ENCODE measurements at places on chromosomes 4 and X. TPM values are rescaled to one million over a fixed set of nuclear protein-coding genes. Genes with fewer than 3 reads are reported as not detected.

- DNase-seq, result no peak
Observed at GRCh38 chr4:7275067-7275466, 82.7 kb downstream of the SORCS2 start.

- no peak for DNase-seq
Observed at GRCh38 chr4:7903791-7904516, 35.7 kb downstream of the AFAP1 start.

DNA sequence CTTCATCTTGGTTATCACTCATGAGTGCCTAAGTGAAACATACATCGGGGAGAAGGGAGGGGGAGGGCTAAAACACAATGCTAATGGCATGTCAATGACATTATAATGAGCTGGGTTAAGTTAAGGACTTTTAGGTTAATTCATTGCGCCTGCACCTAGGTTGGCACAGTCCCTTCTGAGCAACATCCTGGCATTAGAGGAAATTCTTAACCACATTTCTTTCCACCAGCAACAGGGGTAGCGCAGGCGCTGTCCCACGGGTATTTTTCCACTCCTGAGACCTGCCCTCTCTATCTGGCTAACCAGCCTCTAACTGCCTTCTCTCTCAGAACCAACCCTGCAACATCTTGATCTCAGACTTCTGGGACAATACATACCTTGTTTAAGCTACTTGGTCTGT, 39.0 kb upstream of the PROM1 start:
- DNase-seq, result no peak

The CXXC4 gene
- total RNA-seq, result 1.2 TPM

DNA sequence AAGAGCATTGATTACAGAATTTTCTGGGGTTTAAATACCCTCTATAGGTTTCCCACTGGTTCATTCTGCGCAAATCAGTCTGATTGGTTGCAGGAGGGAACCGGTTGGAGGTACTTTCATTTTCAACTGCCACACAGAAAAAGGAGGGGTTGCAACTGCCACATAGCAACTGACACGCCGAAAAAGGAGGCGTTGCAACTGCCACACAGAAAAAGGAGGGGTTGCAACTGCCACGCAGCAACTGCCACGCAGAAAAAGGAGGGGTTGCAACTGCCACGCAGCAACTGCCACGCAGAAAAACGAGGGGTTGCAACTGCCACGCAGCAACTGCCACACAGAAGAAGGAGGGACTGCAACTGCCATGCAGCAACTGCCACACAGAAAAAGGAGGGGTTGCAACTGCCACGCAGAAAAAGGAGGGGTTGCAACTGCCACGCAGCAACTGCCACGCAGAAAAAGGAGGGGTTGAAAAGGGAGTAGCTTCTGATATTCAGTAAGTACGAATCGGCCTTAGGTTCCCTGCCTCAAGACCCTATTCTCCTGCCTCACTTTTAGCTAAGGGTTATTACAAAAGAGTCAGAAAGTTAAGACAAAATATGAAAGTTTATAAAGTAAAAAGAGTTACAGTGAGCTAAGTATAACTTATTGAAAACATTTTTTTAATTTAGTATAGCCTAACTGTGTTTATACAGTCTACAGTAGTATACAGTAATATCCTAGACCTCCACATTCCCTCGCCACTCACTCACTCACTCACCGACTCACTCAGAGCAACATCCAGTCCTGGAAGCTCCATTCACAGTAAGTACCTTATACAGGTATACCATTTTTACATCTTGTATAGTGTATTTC, 431.8 kb downstream of the KCTD8 start:
- no peak for DNase-seq

- DNase-seq, result no peak
Observed at GRCh38 chrX:17656035-17656418, 81.3 kb upstream of the SCML1 start.

DNA sequence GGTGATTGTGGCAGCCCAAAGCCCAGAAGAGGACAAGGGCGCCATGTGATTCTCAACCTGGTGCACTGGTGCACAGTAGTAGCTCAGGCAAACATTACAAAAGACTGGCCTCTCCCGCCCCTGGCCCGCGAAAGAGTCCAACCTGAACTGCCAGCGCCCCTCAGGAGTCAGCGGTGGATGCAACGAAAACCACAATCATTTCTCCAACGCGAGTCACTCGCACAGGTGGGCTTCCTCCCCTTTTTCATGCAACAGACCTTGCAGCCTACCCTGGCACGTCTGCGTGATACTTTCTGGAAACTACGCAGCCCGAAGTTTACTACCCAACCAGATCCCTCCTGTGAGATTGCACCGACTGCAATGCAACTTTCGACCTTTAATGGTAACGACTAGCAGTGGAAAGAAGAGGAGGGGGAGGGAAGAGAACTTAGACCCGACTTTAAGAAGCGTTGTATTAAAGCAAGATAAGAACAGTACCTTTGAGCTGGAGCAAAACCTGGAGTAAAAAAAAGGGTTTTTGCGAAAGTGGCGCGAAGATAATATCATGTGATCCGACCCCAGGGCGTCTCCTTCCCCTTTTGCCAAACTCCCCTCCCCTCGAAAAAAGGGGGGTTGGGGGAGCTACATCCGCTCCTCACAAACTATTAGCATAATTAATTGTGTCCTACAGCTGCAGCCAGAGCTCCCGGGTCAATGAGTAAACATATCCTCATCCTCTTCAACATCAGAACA, 63.3 kb upstream of the CCDC160 start:
- DNase-seq, result no peak

DNA sequence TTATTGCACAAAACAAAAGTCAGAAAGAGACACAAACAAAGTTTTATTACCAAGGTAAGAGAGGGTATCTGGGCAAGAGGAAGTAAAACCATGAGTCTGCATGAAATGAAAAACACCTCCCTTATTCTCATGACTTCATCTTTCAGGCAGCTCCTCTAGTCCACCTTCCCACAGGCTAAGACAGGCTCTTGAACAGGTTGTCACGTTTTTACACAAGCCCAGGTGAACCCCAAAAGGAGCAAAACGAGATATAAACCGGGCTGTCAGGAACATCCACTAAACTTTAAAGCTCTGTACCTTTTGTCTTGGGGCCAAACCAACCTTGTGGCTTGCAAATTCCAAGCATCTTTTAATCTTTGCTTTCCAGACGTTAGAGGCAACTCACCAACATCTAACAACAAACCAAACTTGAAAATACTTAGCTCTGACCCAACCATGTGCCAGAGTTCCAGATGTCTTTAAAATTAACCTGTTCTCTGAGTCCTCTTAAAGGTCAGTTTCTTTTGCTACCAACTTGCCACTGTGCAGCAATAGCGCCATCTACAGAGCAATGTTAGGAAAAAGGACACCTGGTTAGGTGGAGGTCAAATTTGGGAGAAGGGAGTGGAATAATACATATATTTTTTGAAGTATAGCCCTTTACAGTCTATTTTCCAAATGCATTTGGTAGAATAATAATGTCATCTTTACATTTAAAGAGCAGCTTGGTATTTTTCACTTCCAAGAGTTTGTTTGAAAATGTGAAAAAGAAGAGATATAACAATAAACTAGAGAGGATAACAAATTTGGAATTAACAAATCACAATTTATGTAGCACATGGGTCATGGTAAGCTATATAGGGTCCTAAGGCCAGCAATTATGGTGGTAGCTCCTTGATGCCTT, 73.1 kb downstream of the QRFPR start:
- DNase-seq, result no peak

DNA sequence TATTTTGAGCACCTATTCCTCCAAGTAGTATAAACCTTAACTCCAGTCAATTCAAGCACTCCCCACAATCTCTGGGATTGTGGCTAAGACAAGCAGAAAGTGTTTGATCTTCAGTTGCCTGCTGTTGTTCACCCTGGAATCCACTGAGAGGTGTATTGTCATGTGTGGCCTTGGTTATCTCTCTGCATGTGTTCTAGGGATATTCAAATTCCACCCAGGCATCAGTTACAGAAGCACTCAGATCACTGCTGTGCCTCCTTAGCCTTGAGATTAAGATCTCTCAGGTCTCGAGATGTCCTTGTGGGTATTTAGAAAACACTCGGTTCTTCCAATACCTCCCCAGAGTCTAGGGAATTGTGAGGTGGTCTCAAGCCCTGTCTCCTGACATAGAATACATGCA, 213.3 kb downstream of the SMARCA1 start:
- no peak for DNase-seq

DNA sequence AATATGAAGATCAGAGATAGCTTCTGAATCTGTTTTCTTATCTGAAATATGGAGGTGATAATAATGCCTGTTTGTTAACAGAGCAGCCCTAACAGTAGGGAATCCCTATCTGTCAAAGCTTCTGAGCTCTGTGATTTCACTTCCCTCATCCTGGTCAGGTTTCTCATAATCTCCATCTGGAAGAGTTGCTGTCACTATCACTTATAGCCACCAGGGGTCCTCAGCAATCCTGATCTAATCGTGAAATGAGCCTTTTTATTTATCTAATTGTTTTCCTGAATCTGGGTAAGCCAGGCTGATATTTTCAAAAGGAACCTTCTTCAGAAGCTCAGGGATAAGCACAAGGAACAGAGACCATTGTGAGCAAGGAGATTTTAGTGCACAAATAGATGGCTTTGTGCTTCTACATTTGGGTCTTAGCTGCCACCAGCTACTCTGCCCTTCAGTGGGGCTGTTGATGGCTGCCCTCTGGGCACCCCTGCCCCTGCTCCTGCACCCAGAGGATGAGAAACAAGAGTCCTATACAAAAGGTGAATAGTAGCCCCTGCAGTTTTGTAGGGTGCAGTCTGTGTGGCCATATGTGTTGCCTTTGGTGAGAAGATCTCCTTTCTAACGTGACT, 196.4 kb upstream of the RADX start:
- DNase-seq, result no peak

DNA sequence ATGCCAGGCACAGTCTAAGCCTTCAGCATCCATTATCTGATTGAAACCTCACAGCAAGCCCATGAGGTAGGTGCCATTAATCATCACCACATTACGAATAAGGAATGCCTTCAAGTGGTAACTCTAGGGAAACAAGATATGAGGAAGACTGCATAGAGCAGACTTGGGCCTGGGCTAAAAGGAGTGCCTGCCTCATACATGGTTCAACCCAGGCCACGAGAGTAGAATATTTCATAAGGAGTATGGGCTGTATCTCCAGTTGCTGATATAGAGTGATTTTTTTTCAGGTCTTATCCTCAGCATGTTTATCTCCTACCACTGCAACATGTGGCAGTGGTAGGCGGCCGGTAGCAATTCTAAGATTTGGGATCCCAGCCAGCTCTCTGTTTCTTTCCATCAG, 51.7 kb downstream of the ATP11C start:
- DNase-seq, result no peak

DNA sequence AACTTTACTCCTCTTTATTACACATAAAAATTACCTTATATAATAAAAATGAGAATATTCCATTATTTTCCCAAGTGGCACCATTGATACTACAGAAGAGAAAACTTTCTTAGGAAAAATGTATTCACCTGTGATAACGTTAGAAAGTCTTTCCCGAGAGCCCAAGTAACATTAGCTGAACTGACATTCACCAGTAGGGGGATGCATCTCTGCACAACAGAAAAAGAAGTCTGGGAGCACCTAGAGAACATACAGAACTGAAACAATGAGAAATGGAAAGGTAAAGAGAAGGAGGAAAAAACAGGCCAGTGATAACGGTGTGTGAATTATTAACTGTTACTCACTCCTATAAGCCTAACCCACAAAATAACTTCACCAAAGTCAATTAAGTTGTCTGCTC, 423.3 kb downstream of the CENPC start:
- no peak for DNase-seq
